Stimulated activated CD4-positive, alpha-beta T cell treated with anti-CD3 and anti-CD28 coated beads, TNF-alpha, amount 100 ng/mL, for 48 hours (primary cell): ENCODE measurements at places on chromosomes 7 and 10.

- no peak for DNase-seq
These were observed 384.1 kb downstream of the GATA3 start for GRCh38 chr10:8438603-8439002.

- no peak for DNase-seq
These were observed 19.1 kb downstream of the DOCK1 start for GRCh38 chr10:126924180-126924914.

DNA sequence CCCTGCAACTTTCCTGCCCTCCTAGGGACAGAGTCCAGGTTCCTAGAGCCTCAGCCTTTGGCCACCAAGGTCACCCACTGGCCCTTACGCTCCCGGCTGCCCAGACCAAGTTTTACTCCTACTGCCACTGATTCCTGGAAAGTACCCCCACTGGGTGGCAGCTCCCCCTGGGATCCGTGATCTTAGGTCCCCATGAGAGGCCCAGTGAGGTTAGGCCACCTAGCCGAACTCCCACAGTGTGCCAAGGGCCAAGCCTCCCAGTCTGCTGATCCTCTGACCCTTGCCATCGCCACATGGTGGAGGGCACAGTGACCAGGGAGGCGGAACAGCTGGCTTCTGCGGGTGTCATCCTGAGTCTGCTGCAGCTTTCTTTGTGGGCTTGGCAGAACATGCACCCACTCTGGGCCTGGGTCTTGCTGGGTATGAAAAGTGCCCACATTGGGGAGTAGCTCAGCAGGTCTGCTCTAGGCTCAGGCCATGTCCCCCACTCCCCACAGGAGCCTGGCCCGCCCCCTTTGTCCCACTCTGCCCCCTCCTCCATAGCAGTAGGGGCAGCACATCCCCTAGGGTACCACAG, 40.5 kb upstream of the PPIF start:
- no peak for DNase-seq

DNA sequence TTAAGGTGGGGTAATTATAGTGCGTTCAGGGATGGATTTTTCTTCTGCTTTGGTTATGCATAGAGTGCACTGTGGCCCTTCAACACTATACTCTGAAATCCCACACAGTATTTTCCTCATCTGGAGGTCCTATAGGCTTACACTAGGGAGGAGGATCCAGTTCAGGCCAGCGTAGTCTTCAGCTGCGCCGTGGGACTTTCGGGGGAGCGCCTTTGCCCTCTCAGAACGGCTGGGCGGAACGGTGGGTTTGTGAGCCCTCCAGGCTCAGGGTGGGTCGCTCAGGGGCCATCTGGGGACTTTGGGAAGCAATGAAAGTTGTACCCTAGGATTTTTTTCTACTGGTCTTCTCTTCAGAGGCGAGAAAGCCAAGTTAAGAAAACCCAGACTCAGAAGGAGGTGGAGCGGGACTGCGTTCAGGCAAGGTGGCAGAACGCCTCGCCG, 652 bp upstream of the VPS26A start:
- no peak for DNase-seq

DNA sequence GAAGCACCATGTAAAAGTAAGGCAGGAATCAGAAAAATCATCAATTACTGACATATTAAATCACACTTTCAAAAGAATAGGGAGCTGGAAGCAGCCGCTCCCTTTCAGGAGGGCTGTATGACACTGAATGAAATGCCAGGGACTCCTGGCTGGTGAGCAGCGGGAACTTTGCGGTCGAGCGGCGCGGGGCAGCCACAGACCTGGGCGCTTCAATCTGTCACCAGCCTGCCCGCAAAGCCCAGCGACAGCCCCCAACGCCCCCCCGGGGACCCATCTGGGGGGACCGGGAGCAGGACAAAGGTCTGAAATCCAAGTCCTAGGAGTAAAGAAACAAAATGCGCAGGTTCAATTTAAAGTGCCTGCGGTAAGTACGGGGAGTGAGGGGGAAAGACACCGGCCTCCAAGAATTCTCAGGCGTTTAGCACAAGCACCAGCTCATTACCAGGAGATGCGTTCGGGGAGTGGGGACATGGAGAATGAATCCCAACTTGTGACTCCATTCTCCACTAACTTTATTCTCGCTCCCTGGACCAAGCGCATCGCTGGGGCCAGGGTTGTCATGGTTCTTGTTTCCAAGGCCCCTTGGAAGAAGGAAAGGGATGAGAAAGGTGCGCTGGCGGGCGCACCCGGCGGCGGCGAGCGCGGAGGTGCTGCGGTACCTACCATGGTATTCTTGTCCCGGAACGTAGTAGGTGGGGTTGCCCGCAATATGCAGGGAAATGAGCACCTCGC, 824 bp downstream of the RELN start:
- no peak for DNase-seq
